Activated CD8-positive, alpha-beta memory T cell treated with anti-CD3 and anti-CD28 coated beads, Interleukin-2, amount 10 ng/mL, durations not matched to agents 7 days and 5 days (primary cell): ENCODE measurements at places on chromosomes 4 and X. TPM values are rescaled to one million over a fixed set of nuclear protein-coding genes. Genes with fewer than 3 reads are reported as not detected.

- H3K4me3 ChIP-seq = no peak overlapping the region
- H3K4me1 ChIP-seq = no peaks in the 10 kb centered on the region
- no peaks in the 10 kb centered on the region for H3K27me3 ChIP-seq
Measured at GRCh38 chrX:38919202-38919601, 117.9 kb downstream of the MID1IP1 start.

- H3K27ac ChIP-seq = no peak overlapping the region
- peaks cover 7% of the 10 kb centered on the region for H3K4me1 ChIP-seq
- H3K36me3 ChIP-seq = no peaks in the 10 kb centered on the region
- H3K27me3 ChIP-seq = peaks cover 27% of the 10 kb centered on the region
- no peak for DNase-seq
- H3K4me3 ChIP-seq = no peak overlapping the region
Measured at GRCh38 chrX:129652565-129653169, 2.1 kb downstream of the APLN start.

DNA sequence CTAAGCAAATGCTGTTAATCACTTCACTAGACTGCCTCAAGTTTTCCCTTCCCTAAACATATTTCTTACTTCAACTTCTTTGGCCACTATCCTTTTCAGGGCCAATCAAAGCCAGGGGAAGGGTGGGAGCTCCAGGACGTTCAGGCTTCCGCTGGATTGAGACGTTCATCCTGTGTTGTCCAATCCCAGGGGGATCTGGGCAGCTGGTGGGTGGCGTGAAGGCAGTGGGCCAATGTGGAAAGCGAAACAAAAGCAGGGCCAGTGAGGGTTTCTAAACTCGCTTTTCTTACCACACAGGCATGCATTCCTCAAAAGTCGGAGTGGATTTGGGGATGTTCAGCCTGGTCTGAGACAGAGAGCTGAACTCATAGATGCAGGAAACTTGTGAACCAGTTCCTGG lies 7.6 kb downstream of the CXCL13 start:
- no peak overlapping the region for H3K27ac ChIP-seq
- H3K27me3 ChIP-seq = peaks cover 24% of the 10 kb centered on the region
- peaks cover 7% of the 10 kb centered on the region for H3K4me1 ChIP-seq
- H3K36me3 ChIP-seq = no peaks in the 10 kb centered on the region

GRCh38 chr4:53764761-53765490 lies 173.6 kb upstream of the LNX1 start:
- DNase-seq = no peak
- no peaks in the 10 kb centered on the region for H3K4me1 ChIP-seq
- no peak overlapping the region for H3K4me3 ChIP-seq
- H3K27me3 ChIP-seq = no peaks in the 10 kb centered on the region
- H3K36me3 ChIP-seq = no peaks in the 10 kb centered on the region

- H3K36me3 ChIP-seq = no peaks in the 10 kb centered on the region
- H3K27me3 ChIP-seq = no peaks in the 10 kb centered on the region
- no peak for DNase-seq
- H3K4me3 ChIP-seq = no peak overlapping the region
- H3K27ac ChIP-seq = no peak overlapping the region
Measured at GRCh38 chrX:3450881-3451570, 104.6 kb upstream of the MXRA5 start.

RNF113A gene
- total RNA-seq = 32.5 TPM

GRCh38 chrX:22310779-22311178 lies 38.1 kb downstream of the CBLL2 start:
- H3K27ac ChIP-seq = no peak overlapping the region
- H3K4me1 ChIP-seq = no peaks in the 10 kb centered on the region
- H3K4me3 ChIP-seq = no peak overlapping the region
- no peak for DNase-seq
- no peaks in the 10 kb centered on the region for H3K36me3 ChIP-seq

RPS6KA6 gene
- not detected for total RNA-seq

DNA sequence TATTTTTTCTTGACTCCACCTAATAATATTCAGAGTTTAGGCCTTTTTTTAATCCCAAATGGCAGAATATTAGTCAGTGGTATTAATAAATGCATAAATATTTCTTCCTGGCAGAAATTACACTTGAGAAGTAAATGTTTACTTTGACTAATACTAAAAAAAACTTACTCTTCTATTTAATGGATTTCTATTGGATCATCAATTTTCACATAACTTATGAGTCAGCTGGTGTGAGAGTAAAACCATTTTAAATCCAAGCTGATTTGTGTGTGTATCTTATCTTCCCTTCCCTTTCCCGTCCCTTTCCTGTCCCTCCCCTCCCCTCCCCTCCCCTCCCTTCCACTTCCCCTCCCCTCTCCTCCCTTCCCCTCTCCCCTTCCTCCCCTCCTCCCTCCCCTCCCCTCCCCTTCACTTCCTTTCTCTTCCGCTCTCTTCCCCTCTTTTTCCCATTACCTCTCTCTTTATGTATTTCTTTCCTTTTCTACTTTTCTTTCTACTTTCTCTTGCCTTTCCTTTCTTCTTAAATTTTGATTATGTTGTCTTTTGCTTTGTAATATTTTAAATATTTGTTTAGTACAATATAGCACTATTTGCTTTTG lies 630.1 kb upstream of the EPHA5 start:
- no peak overlapping the region for H3K4me3 ChIP-seq
- no peak for DNase-seq
- H3K4me1 ChIP-seq = no peaks in the 10 kb centered on the region

- no peak overlapping the region for H3K27ac ChIP-seq
- DNase-seq = no peak
- no peaks in the 10 kb centered on the region for H3K4me1 ChIP-seq
- H3K27me3 ChIP-seq = no peaks in the 10 kb centered on the region
Measured at GRCh38 chr4:73309211-73309610, 50.6 kb upstream of the ANKRD17 start.

DNA sequence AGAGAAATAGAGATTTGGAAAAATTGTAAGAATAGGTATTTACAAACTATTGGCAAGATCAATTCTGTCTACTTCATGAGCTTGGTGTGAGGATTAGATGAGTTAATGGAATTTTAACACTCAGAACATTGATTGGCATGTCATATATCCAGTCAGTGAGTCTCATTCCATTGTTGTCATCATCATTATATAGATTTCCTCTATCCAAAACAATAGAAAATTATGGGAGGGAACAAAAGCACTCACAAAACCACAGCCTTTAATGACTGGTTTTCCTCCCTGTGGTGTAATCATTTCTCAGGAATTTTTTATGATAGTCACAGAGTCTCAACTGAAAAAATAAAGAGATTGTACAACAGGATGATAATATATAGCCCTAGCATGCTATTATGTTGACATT lies 21.1 kb downstream of the KLHL5 start:
- no peak for DNase-seq
- H3K36me3 ChIP-seq = peaks cover 21% of the 10 kb centered on the region
- H3K4me1 ChIP-seq = peaks cover 12% of the 10 kb centered on the region
- no peaks in the 10 kb centered on the region for H3K27me3 ChIP-seq
- no peak overlapping the region for H3K4me3 ChIP-seq

DNA sequence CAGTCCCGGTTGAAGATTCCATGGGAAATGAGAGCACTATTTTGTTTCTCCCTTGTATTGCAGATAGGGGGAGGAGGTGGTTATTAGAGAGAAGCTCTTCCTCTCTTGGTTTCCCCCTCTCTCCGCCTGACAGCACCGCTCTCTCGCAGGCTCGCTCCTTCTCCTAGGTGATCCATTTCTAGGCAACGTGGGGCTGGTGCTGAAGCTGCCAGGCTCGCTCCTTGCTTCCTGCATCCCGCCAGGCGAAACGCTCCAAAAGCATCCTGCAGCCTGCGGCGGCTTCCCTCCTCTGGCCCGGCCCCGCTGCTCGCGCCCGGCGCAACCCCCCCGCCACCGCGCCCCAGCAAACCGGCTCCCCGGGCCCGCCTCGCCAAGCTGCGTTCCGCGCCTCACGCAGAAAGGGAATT lies at the start of gene GRID2:
Gene GRID2 (plus strand): TSS at position 346 of the 407 bp plus-strand sequence.
- H3K4me3 ChIP-seq = no peak within 1 kb of the TSS
- DNase-seq = no peak
- H3K27ac ChIP-seq = peak within 1 kb of the TSS; percentile 41
- no peaks in the 10 kb centered on the region for H3K4me1 ChIP-seq
- peaks cover 6% of the 10 kb centered on the region for H3K36me3 ChIP-seq

- H3K36me3 ChIP-seq = peaks cover 15% of the 10 kb centered on the region
- no peak overlapping the region for H3K27ac ChIP-seq
- no peaks in the 10 kb centered on the region for H3K27me3 ChIP-seq
- no peak for DNase-seq
- no peak overlapping the region for H3K4me3 ChIP-seq
Measured at GRCh38 chrX:41808047-41808446, 84.1 kb downstream of the GPR82 start.

- H3K27me3 ChIP-seq = no peaks in the 10 kb centered on the region
- H3K36me3 ChIP-seq = no peaks in the 10 kb centered on the region
- H3K4me1 ChIP-seq = no peaks in the 10 kb centered on the region
- H3K27ac ChIP-seq = no peak overlapping the region
Measured at GRCh38 chr4:164931551-164932324, 45.7 kb downstream of the TRIM61 start.

GRCh38 chr4:1039493-1040343 lies 28.3 kb downstream of the FGFRL1 start:
- H3K4me1 ChIP-seq = no peaks in the 10 kb centered on the region
- H3K36me3 ChIP-seq = no peaks in the 10 kb centered on the region
- DNase-seq = no peak
- no peak overlapping the region for H3K27ac ChIP-seq
- H3K4me3 ChIP-seq = no peak overlapping the region
- no peaks in the 10 kb centered on the region for H3K27me3 ChIP-seq

- H3K4me1 ChIP-seq = peaks cover 33% of the 10 kb centered on the region
- H3K4me3 ChIP-seq = no peak overlapping the region
- no peak for DNase-seq
- no peak overlapping the region for H3K27ac ChIP-seq
Measured at GRCh38 chrX:72142094-72142793, 10.5 kb upstream of the RTL5 start.

- H3K4me3 ChIP-seq = no peak overlapping the region
- peaks cover 32% of the 10 kb centered on the region for H3K27me3 ChIP-seq
- peaks cover 3% of the 10 kb centered on the region for H3K4me1 ChIP-seq
- no peak overlapping the region for H3K27ac ChIP-seq
Measured at GRCh38 chr4:76702440-76703122, 195.4 kb downstream of the SOWAHB start.

HERC5 gene
- 69.6 TPM for total RNA-seq

GRCh38 chr4:52299120-52299519 lies 248.0 kb downstream of the SPATA18 start:
- no peaks in the 10 kb centered on the region for H3K36me3 ChIP-seq
- no peaks in the 10 kb centered on the region for H3K27me3 ChIP-seq
- H3K4me1 ChIP-seq = no peaks in the 10 kb centered on the region
- DNase-seq = no peak

GRCh38 chr4:16765546-16765945 lies 132.9 kb downstream of the LDB2 start:
- no peak for DNase-seq
- H3K27ac ChIP-seq = no peak overlapping the region
- H3K27me3 ChIP-seq = no peaks in the 10 kb centered on the region
- no peaks in the 10 kb centered on the region for H3K4me1 ChIP-seq

NAP1L3 gene
- 0.47 TPM for total RNA-seq

- H3K36me3 ChIP-seq = no peaks in the 10 kb centered on the region
- peaks cover 39% of the 10 kb centered on the region for H3K27me3 ChIP-seq
- H3K4me3 ChIP-seq = no peak within 1 kb of the TSS
- H3K4me1 ChIP-seq = no peaks in the 10 kb centered on the region
- DNase-seq = no peak
- no peak within 1 kb of the TSS for H3K27ac ChIP-seq
Measured at GRCh38 chr4:74794382-74795010, at the start of gene BTC. TSS of gene BTC (minus strand) at chr4:74794523. CDS start at chr4:74794325, 198 bp downstream.

ERVMER34-1 gene
- total RNA-seq = not detected

GAB3 gene
- total RNA-seq = 20.0 TPM

FIP1L1 gene
- total RNA-seq = 79.5 TPM

DNA sequence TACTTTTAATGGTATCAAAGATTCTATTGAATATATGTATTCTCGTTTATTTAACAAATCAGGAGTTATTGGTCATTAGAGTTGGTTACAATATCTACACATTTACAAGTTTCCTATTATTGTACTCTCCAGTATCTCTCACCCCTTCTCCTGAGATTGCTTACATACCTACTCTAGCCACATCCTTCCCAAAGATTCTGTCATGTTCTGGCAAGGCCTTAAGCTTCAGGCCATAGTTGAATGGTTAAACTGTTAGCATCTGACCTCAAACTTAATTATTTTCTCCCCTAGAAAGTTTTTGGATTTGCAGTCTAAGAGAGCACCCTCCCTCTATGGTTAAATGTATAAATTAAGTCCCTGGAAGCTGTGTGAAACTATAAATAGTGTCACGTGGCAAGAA lies 784.2 kb downstream of the GLUD2 start:
- no peaks in the 10 kb centered on the region for H3K36me3 ChIP-seq
- no peak for DNase-seq
- H3K27ac ChIP-seq = no peak overlapping the region
- no peaks in the 10 kb centered on the region for H3K4me1 ChIP-seq
- H3K4me3 ChIP-seq = no peak overlapping the region
- no peaks in the 10 kb centered on the region for H3K27me3 ChIP-seq

DCAF16 gene
- total RNA-seq = 38.9 TPM

GRCh38 chr4:7415927-7416686 lies 18.6 kb downstream of the PSAPL1 start:
- DNase-seq = no peak
- H3K27ac ChIP-seq = no peak overlapping the region
- H3K36me3 ChIP-seq = no peaks in the 10 kb centered on the region
- H3K27me3 ChIP-seq = peaks cover 8% of the 10 kb centered on the region
- no peak overlapping the region for H3K4me3 ChIP-seq

DDIT4L gene
- total RNA-seq = 0.58 TPM

DNA sequence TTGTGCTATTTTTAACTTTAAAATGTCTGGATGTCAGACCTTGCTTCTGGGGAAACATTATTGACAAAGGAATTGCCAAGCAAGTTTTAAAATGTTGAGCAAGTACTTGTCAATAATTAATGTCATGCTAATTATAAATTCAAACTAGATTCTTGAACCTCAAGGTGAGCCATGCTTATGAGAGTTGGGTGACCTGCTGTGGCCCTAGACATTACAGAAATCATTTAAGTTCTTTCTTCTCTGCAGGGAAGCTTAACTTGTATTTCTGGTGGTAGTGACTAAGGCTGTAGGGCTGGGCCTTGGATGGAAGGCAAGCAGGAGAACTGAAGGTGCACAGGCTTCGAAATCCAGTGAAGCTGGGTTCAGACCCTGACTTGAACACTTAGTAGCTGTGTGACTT lies 14.8 kb upstream of the UCHL1 start:
- peaks cover 3% of the 10 kb centered on the region for H3K27me3 ChIP-seq
- H3K4me3 ChIP-seq = no peak overlapping the region
- no peaks in the 10 kb centered on the region for H3K4me1 ChIP-seq
- no peak for DNase-seq
